ENCODE measurements at places on chromosomes 12 and 14.

GRCh38 chr14:26594148-26594547, 3.7 kb downstream of the NOVA1 start:
- DNase-seq, result no peak

DNA sequence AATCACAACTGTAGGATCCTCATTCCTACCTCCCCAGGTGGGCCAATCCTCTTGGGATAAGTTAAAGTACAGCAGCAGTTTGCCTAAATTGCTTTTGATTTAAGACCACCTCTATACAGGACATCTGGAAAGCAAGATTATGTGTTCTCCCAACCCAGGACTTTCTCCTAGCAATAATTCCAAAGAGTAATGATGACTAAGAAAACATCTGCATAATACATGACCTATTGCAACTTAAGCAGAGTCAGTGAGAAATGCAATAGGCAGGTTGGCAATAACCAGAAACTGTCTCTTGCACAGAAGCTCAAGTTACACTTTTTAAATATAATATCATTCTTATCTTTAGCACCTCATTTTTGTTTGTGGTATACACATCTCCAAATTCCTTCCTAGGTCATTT, 275.4 kb downstream of the TRHDE start:
- no peak for DNase-seq

DNA sequence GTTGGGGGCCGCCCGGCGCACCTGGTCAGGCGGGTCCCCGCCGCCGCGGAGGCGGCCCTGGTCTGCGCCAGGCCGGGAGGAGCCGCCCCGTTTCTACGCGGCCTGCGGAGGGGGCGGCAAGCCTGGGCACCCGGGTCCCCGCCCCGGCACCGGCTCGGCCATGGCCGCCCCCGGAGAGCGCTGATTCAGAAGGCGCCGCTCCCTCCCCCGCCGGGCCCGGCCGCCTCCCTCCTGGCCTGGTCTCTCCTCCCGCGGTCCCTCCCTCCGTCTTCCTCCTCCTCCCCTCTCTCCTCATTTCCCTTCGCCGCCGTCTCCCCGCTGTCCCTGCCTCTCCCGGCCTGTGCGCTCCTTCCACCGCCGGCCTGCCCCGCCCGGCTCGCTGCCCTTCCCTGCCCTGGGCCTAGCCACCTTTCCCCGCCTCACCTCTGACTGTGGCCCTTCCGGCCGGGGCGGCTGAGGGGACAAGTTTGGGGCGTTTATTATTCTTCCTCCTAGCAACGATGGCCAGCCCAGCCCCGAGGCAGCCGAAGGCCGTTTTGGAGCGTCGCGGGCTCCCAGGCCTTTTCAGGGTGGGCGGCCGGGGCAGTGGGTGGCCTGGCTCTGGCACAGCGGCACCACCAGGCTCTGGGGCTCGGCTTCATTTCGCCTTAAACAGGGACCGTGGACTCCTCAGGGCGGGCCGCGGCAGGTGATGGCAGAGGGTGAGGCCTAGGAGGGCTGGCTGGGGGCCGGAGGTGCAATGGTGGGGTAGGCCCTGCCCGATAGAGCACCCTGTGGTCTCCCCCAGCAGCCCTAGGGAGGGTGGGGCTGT, 768 bp downstream of the CEP170B start:
- DNase-seq, result no peak

DNA sequence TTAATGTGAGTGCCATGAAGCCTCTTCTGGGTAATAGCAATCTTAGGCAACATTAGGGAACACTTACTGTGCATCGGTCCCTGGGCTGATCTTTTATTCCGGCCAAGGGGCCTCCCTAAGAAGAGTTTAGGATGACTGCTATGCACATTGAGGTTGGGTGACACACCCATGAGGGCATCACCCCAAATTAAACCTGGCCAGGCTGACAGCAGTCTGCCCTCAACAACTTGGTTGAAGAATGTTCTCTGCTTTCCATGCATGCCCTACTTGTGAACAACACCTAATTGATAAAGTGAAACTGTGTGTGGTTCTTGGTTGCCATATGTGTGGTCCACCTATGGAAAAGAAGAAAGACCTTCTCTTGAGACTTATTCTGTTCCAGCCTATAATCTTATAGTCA, 1098.0 kb downstream of the BCL11B start:
- no peak for DNase-seq

DNA sequence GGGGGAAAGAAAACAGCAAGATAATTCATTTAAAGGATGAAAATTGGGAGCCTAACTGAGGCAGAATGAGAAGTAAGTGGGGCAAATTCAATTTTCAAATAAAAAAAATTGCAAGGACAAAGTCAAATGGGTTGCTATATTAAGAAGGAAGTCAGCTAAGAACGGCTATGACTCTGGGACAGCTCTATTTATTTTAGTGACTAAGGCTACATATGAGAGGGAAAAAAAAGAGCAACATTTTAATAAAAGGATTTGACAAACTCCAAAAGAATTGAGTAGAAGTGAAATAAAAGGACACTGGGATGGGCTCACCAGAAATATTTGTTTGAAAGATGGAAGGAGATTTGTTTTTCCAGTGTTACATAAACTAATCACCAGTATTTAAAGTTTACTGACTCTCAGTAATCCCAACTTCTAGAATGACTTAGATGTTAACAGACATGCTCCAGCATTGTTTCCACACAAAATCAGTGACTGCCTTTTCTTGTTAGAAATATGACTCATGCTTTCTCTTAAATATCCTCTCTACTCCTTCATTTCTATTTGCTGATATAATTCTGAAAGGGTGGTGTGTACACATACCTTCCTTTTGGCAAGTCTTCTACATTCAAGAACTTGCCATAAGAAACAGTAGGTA, 198.5 kb downstream of the SLC25A21 start:
- DNase-seq, result no peak

DNA sequence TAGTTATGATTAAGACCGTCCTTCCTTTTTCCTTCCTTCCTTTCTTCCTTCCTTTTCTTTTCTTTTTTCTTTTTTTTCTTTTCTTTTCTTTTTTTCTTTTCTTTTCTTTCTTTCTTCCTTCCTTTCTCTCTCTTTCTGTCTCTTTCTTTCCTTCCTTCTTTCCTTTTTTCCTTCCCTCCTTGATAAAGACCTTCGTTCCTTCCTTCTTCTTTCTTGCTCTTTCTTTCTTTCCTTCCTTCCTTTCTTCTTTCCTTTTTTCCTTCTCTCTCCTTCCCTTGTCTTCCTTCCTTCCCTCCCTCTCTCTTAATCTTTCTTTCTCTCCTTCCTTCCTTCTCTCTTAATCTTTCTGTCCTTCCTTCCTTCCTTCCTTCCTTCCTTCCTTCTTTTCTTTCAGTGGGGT, 130.9 kb downstream of the PAPOLA start:
- no peak for DNase-seq

- no peak for DNase-seq
Measured at GRCh38 chr12:67456431-67456901, 187.3 kb downstream of the CAND1 start.

- DNase-seq, result no peak
Measured at GRCh38 chr14:38762845-38763244, 340.2 kb downstream of the SEC23A start.

- DNase-seq, result no peak
Measured at GRCh38 chr14:24941719-24942118, 108.2 kb downstream of the STXBP6 start.

- DNase-seq, result no peak
Measured at GRCh38 chr12:45518291-45519235, 210.9 kb upstream of the ARID2 start.

GRCh38 chr14:49051328-49052060, 534.7 kb downstream of the RPS29 start:
- DNase-seq, result no peak

DNA sequence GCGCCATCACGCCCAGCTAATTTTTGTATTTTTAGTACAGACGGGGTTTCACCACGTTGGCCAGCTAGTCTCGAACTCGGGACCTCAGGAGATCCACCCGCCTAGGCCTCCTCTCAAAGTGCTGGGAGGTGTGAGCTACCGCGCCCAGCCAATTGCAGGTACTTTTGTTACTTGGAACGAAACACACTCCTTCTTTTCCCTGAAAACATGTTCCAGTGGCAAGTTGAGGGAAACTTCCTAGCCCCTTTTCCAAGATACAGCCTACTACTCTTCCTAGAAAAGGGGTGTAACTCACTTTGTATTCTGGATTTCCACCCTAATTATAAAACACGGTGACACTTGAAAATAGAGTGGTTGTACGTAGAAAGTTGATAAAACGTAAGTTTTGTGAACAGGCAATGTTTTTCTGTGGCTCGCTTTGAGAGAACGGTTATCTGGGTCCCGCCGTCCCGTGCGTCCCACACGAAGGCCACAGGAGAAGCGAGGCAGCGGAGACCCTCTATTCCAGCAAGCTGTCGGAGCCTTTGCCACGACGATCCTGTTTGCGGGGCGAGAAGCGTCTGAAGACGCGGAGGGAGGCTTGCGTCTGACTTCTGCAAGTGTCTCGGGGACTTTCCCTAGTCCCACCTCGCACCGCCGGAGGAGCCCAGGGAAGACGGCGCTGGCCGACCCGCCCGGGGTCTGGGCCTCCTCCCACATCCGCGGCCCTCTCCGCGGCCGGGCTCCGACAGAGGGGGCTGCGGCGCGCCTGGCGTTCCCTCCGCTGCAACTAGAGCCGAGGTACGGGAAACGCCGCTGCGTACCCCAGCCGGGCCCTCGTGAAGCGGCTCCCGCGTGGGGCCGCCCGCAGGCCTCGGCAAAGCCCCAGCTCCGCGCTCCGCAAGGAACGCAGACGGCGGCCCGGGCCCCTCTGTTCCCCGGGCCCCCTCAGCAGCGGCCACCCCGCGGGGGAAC, 745 bp downstream of the CDCA4 start:
- no peak for DNase-seq

DNA sequence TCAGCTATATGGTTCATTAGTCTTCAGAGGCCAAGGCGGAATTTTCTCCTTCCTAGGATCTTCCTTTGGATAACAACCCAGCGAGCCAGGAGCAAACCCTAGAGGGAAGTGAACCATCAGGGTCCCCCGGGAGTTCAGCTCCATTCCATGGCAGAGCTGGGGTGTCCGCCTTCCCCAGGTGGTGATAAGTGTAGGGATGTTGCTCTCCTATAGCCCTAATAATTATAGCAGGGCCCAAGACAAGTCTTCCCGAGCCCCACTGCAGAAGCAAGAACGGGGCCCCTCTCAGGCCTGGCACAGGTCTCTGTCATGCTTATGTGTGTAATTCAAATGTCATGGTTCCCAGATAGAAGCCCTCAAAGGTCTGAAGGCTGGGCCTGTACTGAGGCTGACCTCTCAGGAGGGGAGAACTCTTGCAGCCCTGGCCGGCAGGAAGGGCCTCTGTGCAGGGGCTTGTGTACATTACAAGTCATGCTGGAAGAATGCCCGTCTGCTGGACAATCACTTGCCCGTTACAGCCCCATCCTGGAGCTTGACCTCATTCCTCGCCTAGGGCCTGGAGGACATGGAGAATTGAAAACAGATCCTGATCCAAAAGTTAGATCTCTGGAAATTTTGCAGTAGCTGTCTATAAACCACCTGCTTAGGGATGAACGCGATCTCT, 17.3 kb downstream of the LRTM2 start:
- no peak for DNase-seq

DNA sequence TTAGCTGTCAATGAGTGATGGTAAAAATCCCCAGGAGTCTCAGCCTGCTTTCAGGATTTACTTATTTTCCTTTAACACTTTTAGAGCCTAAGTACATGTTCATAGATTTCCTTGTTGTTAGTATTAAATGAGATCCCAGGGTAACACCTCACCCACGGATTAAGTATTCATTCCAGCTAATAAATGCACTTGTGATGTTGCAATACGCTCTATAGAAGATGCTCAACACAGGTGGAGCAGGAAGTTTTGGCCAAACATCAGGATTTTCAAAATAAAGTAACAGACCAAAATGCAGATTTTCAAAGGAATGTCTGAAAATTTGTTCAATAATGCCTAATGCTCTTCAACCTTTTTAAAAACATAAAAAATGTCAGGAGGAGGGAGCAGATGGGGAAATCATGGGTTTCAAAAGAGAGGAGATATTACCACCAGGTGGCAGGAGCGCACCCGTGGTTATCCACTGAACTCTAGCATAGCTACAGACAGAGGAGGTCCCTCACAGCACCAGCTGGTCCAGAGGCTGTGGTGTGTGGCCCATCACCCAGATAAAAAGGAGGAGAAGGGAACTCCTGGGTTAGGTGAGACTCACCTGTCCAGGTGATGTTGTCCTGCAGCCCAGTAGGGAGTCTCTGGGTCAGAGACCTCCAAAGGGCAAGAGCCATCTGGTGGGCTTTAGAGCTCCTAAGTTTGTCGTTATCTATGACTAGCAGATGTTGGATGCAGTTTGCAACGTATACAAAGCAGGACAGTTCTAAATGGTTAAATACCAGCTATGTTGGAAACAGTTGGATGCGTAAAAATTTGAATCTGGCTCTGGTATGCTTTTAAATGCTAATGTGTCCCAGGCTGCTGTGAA, 1158.4 kb upstream of the TMEM132C start:
- DNase-seq, result no peak

- no peak for DNase-seq
Measured at GRCh38 chr12:47819138-47819895, 386 bp downstream of the HDAC7 start.

DNA sequence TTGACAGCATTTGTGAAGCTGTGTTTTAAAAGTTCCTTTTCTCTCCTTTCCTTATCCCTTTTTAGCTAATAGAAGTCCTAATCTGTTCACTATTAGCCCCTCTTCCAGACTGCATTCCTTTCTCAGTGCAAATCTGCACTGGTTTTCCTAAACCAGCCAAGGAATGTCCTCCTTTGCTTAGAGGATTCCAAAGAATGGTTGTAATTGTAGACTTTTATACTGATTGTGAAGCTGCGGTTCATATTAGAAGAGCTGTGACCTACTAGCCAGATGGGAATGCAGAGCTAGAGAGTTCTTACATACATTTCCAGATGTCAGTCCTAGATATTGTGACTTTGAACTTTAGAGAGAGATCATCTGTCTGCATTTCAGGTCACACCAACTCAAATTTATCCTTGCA, 79.8 kb downstream of the MYRFL start:
- no peak for DNase-seq

GRCh38 chr14:75279153-75279762, 630 bp downstream of the FOS start:
- DNase-seq, result no peak

GRCh38 chr12:127083008-127083949, 1183.7 kb upstream of the TMEM132C start:
- no peak for DNase-seq

DNA sequence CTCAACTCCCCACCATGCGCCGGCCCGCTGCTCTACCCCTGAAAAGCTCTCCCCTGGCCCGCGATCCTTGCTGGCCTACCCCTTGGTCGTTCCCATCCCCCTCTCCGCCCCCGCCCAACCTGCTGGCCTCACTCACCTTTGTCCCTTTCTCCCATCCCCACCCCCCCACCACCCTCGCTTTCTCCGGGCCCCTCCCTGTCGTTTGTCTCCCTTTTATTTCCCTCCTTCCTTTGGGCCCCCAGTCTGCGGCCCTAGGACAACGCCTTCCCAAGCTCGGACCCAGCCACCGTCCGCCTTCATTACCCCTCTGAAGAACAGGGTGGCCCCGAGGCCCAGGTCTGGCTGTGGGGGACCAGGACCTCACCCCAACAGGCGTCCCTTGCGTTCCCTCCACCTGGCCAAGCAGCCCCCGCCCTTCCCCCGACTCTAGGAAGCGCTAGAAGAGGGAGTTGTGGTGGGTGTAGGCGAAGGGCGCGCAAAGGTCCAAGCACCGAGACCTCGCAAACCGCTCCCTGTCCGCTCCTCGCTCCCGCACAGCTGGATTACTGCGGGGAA, 6.9 kb upstream of the SLC7A7 start:
- no peak for DNase-seq

All from D721Med (cell line).